Stimulated activated CD8-positive, alpha-beta memory T cell treated with anti-CD3 and anti-CD28 coated beads, Interleukin-7, amount 100 ng/mL, for 24 hours (primary cell): ENCODE measurements at places on chromosomes 16 and 17.

- DNase-seq: no peak
Measured at GRCh38 chr17:12507026-12507595, 158.6 kb upstream of the MYOCD start.

DNA sequence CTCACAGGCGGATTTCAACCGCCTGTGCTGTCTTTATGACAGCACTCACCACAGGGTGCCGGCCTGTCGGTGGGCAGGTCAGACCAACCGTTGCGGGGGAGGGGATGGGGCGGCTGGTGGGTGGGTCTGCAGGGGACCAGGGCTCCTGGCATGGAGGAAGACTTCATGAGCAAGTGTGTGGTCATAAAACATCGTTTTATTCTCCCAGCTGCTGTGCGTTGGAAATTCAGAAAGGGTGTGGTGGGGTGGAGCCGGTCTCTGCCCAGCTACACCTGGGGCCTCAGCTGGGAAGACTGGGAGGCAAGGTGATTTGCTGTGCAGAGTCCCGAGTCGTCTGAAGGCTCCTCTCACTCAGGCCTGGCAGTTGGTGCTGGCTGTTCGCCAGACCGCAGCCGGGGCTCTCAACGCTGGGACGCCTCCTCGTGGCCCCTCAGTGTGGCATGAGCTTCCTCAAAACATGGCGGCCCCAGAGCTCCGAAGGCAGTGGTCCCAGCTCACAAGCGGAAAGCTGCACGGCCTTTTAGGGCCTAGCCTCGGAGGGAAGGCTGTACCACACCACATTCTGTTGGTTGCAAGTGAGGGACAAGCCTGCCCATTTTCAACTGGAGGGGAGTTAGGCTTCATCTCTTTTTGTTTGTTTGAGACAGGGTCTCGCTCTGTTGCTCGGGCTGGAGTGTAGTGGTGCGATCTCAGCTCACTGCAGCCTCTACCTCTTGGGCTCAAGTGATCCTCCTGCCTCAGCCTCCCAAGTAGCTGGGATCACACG lies 45.8 kb upstream of the GSE1 start:
- no peak for DNase-seq

DNA sequence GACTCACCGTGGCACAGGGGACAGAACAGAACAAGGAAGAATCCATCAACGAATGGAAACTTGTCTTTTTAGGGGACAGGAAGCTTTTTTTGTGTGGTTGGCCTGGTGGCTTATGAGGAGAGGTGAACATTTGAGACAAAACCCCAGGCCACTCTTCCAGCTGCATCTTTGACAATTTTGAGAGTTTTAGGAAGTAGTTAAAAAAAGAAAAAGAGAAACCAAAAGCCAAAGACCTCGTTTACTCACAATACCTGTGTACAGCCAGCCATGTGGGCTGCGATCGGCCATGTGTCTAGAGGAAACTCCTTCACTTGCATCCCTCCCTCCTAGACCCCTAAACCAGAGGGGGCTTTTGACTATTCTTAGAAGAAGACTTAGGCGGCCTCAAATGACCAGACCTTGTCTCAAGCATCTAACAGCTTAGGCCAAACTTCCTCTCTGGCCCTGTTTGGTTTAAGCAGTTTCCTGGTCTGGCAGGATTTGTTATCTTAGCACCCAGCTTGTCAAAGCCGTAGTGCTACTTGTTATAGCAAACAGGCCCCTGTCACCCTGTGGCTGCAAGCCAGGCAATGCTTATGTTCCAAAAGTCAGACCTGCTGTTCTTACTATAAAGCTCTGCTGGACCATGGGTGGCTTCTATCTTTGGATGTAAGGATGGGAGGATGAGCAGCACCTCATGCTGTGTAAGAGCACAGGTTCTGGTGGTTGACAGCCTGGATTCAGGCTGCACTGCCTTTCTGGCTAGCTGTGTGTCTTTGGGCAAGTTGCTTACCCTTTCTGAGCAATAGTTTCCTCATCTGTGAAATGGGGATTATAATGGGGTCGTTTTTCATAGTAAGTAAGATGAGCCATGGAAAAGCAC lies 17.7 kb downstream of the KSR1 start:
- peak; percentile 62 for DNase-seq

GRCh38 chr17:42333053-42333452 lies 44.8 kb downstream of the STAT5A start:
- DNase-seq: no peak

GRCh38 chr16:23871924-23872323 lies 36.1 kb downstream of the PRKCB start:
- no peak for DNase-seq

DNA sequence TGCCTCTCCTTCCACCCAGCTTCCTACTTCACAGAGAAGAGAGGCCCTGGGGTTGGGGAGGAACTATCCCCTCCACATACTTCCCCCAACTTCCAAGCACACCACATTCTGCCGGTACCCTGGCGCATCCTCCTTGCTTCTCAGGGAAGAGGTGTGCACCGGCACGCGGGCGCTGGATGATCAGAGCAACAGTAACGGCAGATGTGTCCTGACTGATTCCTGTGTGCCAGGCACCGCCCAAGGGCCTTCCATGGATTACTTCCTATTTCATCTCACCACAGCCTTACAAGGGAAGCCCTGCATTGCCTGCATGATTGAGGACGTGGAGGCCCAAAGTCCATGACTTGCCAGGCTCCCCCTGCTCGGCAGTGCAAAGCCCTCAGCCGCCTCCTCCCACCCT lies 21.1 kb upstream of the MLKL start:
- DNase-seq: no peak

DNA sequence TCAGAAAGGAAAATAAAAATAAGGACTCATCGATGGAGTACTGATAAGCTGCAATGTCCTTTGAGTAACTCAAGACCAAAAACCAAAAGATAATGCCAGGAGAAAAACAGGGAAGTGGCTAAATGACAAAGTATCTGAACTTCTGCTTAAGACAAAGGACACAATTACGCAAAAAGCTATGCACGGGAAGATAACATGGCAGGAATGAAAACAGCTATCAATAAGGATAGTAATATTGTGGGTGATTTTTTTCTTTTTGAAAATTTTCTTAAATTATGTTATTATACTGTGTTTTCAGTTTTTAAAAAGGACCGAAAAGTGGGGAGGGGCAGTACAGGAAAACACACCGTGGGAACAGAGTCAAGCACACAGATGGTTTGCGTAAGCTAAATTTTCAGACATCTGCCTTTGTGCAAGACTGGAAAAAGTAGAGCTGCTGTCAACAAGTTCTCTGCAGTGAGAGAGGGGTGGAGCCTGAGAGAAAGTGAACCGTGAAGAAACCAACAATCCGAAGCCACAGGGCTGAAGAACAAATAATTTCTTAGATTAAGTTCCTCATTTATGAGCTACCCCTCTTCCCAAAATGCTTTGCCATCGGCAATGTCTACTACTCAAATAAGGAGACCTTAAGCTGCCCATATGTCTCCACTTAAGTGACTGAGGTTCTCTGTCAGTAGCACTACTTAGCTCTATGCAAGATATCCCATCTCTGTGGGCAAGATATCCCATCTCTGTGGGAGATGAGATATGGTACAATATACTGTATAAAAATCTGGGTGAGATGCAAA lies 99.9 kb upstream of the CORO6 start:
- no peak for DNase-seq

DNA sequence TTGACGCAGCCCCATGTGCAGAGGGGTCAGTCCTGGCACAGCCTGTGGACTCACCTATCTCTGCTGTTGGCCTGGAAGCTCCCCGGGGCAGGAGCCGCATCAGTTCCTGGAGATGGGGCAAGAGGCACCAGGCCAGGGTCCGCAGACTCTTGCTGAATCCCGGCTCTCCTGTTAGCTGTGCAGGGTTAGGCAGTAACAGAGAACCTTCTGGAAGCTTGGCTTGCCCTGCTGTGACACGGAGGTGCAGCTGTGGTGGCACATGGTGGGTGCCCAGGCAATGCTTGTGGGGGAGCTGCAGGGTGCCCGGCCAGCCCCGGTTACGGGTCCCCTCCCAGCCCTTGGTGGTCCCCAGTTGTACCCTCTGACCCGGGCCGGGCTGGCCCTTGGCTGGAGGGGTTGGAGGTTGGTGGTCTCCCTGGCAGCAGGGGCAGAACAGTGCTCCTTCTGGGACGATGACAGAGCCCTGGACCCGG lies 26.0 kb upstream of the ZNF469 start:
- DNase-seq: no peak

DNA sequence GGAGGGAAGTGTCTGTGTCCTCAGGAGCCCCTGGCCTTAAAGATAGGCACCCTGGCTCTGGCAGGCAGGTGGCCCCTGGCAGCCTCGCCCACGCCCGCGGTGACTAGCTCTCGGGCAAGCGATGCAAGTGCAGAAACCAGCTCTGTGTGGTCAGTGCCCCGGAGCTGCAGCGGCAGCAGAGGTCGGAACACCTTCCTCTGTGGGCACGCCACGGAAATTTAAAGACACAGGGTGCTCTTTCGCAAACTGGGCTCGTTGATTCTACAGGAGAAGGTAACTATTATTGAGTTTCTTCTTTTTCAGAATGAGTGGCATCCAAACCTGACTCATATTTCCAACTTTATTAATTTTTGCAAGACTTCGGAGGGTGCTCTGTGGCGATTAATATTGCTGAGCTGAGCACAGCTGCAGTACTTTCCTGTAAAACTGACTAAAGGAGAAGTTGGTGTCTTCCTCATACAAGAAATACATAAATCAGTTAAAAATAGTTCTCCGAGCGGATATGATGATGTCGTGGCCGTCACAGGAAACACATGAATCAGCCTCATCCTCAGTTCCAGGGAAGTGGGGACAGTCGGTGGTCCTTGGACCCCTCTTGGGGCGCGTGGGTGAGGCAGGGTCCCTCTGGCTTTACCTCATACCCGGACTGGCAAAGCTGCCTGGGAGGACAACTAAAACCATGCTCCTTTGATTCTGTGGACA lies 120.2 kb downstream of the METRNL start:
- peak; percentile 35 for DNase-seq

- DNase-seq: no peak
Measured at GRCh38 chr17:80901319-80901718, 90.3 kb upstream of the CHMP6 start.

DNA sequence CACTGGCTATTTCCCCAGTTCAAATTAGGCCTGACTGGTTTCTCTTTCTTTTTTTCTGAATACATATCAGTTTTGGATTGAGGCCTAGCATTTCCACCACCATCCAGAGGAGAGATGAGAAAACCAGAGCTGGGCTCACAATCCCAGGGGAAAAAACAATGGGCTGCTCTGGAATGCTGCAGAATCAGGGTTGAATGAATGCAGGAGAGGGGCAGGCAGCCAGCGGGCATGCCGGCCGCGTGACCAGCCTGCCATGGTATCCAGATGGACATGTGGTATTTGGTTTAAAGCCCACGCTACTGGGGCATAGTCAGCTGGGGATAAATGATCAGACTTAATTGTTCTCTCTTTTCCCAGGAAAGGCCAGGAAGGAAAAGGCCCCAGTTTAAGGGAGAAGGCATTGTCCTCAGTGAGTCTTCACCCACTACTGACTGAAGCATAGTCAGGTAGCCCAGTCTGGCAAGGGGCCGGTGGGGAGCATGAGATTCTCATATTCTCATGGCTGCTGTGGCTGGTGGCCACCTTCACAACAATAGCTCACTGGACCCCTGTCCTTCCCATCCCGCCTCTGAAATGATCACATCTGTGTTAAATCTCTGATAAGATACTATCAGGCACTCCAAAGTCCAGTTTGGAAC lies 38.7 kb upstream of the RHOT1 start:
- no peak for DNase-seq

- DNase-seq: no peak
Measured at GRCh38 chr16:3745751-3746355, 28.5 kb upstream of the TRAP1 start.

DNA sequence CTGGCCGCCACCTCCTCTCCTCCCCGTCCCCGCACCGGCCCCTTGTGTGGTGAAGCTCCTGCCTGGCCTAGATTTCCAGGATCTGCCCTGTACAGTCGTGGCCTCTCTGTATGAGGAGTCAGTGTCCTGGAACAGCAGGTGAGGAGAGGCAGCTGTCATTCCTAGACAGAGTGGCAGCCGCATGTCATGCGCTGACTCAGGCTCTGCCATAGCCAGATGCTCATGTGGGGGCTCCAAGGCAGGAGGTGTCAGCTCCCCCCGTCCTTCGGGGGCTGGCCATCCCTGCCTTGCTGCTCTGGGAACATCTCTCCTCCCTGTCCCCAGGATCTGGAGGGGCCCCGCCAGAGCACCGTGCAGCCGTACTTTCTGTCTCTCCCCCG lies 60.4 kb downstream of the BAIAP2 start:
- DNase-seq: no peak

DNA sequence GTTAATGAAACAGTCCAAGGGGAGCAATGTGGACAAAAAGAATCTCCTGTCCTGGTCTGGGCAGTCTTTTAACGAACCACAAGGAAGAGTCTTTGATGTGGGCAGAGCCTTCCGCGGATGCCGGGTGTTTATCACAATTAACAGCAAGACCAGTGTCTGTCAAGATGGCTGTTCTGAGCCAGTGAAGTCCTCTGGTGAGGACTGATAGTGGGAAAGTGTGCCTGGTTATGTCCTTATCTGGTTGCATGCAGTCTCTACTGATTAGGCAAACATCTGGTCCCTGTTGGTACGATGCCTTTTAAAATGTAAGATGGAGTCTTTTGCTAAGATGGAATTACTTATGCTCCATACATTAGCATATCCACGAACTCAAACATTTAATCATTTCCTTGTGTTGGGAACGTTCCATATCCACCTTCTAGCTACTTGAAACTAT lies 88.5 kb downstream of the ZNF18 start:
- no peak for DNase-seq
